ENCODE measurements at places on chromosomes 16 and 17.

DNA sequence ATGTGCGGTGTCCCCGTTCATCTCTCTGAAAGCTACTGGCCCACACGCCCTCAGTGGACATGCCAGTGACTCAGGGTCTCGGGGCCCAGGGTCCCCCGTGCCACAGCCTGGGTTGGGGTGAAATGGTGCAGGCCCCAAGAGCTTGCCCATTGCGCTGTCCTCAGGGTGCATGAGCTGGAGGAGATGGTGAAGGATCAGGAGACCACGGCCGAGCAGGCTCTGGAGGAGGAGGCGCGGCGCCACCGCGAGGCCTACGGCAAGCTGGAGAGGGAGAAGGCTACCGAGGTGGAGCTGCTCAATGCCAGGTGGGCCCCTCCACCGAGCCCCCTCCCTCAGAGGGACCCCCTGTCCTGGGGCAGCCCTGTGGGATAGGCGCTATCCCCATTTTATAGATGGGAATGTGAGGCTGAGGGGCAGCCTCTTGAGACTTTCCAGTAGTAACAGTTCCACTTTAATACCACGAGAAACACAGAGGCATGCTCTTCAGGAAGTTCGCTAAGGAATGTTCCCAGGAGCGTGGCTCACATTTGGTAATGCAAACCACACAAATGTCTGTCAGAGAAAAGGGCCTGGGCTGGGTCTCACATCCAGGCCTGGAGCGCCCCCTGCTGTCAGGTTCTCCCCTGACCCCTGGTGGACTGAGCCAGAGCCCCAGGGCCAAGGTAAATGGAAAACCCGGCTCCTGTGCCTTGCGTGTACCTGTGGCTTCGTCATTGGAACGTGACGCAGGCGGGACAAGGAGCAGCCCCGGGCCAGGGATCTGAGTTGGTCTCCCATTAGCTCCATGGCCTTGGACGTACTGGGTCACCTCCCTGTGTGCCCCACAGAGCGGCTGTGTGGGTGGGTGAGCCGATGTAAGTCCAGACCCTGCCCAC is 133.7 kb downstream of the RAB11FIP4 start:
- DNase-seq: peak; percentile 96

GRCh38 chr17:49123061-49123460 is 9.5 kb upstream of the B4GALNT2 start:
- no peak for DNase-seq

- no peak for DNase-seq
These were observed 16.8 kb downstream of the NOG start for GRCh38 chr17:56610321-56610720.

DNA sequence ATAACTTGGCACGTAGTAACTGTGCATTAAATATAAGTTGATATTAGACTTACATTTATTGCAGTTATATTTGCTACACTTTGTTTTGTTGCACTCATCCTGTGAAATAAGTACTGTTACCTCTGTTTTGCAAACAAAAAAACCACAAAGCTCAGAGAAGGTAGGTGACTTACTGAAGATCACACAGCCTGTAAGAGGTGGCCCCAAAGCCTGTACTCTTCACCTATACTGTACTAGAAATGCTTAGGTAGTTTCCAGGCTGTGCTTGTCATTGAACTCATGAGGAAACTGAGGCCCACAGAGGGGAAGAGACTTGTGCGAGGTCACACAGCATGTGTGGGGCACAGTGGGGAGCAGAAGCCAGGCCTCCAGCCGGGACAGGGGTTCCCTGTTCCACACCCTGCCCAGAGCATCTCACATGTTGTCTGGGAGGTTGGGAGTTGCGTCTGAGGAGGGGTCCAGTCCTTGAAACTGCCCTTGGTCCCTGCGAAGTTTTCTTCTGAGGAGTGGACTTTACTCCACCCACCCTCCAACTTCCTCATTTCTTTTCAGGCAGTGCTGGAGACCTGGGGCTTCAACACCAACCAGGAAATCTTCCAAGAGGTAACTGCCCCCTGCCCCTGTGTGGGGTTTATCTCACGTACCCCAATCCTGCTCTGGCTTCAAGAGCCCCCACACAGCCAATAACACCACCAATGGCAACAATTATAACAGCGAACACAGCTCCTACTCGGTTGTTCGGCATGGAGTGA is 13.0 kb downstream of the CETP start:
- DNase-seq: no peak

- DNase-seq: no peak
These were observed 2.7 kb upstream of the CCDC57 start for GRCh38 chr17:82215095-82215971.

GRCh38 chr17:60416368-60416925 is 5.8 kb upstream of the CHCT1 start:
- no peak for DNase-seq
